ENCODE measurements at places on chromosomes 16 and 17.

GRCh38 chr16:83458612-83459011 is 349.2 kb upstream of the HSBP1 start:
- no peak for DNase-seq

GRCh38 chr17:74554909-74555308 is 9.0 kb upstream of the CD300C start:
- DNase-seq, result no peak

DNA sequence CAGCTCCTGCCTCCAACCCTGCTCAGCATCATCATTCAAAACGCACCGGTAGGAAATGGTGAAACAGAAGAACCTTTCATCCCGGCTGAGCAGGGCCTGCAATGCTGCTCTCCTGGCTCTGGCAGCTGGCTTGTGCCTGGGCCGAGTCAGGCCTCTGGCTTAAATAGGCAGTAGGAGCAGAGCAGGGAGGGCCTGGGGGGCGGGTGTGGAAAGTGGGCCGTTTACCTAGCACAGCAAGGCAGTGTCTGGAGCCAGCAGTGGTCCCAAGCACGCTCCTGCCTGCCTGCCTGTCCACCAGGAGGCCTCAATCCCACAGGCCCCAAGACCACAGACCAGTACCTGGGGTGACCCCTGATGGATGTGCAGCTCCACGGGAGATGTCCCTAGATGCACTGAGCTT is 59.3 kb downstream of the SMPD3 start:
- no peak for DNase-seq

DNA sequence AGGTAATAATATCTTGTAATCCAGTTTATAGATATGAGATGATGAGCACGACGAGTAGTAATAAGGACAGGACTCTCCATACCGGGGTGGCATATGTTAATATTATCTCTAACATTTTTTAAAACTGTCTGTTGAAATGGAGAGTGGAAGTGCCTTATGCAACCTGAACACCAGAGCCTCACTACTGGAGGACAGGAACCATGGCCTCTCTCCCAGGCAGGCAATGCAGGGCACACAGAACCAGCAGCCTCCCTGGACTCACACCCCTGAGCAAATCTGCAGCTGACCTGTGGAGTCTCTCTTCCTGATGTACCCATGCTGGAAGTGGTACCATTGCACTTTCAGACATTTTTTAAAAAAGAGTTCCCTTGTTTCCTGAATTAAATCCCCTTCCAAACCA is 55.2 kb upstream of the ERN1 start:
- DNase-seq, result no peak

GRCh38 chr16:82782715-82783251 is 156.0 kb downstream of the CDH13 start:
- no peak for DNase-seq

DNA sequence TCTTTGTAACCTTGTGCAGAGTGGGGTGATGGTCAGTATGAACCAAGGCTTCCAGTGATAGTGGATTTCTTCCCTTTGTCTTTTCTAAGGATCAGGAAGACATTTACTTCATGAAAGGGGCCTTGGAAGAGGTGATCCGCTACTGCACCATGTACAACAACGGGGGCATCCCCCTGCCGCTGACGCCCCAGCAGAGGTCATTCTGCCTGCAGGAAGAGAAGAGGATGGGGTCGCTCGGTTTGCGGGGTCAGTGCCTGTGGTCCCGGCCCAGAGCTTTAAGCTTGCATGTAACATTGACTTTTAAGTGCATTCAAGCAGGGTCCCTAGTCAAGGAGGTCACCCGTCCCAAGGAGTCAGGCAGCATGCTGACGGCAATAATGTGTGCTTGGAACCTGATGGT is 56.0 kb downstream of the MEAK7 start:
- DNase-seq, result no peak

DNA sequence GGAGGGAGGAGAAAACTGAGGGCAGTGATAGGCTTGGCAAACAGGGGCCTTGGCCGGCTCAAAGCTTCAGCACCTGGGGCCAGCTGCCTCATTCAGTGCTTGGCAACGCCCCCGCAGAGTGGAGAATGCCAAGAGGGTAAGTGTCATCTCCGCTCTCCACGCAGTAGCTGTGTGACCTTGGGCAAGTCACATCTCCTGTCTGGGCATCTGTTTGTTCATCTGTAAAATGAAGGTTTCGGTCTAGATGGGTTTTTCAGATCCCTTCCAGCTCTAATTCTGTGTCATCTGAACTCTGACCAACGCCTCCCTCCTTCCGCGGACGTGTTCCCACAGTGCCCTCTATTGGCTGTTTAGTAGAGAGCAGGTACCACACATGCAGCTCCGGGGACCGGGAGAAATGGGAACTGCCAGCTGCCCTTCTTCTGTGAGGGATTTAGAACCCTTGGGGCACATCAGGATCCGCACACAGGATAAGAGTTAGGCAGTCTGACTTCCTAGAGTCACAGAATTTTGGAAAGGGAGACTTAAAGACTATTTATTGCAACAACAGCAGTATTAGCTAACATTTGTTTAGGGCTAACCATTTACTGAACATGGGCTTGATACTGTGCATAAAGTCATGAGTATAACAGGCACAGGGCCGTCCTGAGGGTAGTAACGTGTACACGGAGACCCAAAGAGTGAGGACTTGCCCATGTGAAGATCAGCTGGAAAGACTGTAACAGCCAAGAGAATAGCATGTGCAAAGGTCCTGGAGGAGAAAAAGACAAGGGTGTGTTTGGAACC is 26.8 kb downstream of the GP2 start:
- no peak for DNase-seq

DNA sequence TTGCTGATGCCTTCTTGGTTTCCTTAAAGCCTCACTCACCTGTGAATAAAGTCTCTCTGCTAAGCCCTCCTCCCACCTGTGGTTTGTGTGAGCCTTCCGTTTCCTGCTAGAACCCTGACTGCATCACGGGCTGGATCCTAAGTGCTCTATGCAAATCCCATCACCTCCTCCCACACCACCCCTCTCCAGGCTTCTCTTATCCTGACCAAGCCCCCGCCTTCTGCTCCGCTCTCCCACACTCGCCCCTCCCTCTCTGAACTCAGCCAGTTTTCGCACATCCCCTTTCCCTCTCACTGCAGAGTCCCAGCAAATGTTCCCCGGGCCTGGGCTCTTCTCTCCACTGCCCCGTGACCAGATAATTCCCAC is 51.8 kb downstream of the PIMREG start:
- no peak for DNase-seq

DNA sequence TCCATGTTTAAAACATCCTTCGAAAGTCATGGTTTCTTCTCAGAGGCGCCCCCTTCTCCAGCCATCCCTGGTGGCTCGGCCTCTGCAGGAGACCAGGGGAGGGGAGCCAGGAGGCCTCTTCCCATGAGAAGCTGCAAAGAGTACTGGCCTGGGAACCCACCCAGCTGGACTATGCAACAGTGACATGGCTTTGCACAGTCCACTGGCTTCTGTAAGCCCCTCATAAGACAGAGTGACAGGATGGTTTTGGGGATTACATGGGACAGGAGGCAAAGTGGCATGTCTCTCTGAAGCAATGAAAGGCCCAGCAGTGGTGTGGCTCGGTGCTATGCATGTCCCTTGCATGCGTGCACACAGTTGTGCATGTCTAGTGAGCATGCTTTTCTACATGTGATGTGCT is 99.5 kb downstream of the C16orf78 start:
- no peak for DNase-seq

DNA sequence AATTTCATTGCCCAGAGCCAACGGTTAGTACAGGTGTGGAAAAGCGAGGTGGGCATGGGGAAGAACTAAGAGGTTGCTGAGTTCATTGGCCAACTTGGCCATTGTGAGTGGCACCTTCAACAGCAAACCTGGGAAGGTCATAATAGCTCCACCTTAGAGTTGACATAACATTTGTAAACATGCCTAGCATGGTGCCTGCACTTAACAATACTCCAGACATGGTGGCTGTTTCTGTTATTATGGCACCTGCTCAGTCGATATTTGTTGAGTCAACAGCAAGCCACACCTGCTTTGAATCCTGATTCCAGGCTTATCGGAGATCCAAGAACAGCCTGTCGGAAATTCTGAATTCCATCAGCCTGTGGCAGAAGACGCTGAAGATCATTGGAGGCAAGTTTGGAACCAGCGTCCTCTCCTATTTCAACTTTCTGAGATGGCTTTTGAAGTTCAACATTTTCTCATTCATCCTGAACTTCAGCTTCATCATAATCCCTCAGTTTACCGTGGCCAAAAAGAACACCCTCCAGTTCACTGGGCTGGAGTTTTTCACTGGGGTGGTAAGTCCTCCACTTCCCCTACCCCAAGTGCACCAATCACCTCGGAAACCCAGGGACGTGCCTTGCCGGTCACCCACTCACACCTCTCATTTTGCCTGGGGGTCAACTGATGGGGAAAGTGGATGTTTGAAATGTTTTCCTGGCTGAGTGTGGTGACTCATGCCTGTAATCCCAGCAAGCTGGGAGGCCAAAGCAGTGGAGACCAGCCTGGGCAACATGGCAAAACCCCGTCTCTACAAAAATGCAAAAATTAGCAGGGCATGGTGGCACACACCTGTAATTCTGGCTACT is 46.0 kb downstream of the TMC5 start:
- no peak for DNase-seq

DNA sequence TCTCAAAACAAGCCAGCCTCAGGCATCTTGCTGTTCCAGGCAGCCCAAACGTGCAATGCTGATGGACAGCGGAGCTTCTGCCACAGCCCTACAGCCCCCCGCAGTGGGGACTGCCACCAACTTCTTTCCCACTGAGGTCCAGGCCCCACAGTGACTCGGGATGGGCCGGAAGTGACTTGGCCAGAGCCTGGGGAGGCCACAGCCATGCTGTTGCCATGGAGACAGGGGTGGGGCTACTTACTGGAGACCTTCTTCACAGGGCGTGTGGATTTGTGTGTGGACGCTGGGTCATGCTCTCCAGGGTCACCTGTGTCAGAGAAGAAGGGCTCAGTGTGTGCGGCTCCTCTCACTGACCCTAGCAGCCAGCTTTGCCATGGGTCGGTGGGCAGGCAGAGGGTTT is 15.0 kb downstream of the TRIM25 start:
- DNase-seq, result no peak

DNA sequence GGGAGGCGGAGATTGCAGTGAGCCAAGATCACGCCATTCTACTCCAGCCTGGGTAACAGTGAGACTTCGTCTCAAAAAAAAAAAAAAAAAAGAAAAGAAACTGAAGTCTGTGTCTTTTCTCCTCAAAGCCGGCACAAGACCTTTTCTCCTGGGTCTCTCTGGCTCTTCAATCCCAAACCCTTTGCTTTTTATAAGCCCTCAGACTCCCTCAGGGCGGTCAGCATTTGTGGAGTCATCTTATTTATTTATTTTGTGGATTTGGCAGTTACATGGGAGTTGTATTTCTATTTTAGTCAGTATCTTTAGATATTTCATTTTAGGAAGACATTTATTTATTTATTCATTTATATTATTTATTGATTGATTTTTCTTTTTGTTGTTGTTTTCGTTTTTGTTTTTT is 57.7 kb upstream of the MAP3K14 start:
- no peak for DNase-seq

GRCh38 chr17:57080718-57081117 is 4.3 kb upstream of the AKAP1 start:
- DNase-seq, result no peak

DNA sequence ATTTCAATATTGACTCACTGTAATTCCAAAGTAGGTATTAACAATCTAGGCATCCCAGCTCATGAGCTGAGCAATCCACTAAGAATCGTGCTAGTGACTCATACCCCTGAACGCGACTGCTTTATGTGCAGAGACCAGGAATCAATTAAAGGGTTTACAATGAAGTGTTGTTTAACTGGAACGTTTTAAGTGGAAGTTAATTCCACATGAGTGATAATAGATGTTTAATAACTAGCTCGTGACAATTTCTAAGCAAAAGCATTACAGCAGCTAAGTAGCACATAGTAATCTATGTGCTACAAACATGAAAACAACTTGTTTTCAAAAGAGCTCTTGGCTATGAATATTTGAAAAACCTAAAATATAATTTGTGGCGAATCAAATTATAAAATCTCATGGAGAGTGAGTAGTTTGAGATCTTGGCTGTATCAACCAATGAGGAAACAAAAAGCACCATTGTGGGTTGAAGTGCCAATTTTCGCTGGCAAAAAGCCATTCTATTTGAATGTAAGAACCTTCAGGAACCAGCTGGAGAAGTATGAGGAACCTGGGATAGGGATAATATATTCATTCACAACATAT is 9.4 kb downstream of the GJC1 start:
- no peak for DNase-seq

GRCh38 chr16:85936816-85937215 is 37.9 kb downstream of the IRF8 start:
- no peak for DNase-seq

DNA sequence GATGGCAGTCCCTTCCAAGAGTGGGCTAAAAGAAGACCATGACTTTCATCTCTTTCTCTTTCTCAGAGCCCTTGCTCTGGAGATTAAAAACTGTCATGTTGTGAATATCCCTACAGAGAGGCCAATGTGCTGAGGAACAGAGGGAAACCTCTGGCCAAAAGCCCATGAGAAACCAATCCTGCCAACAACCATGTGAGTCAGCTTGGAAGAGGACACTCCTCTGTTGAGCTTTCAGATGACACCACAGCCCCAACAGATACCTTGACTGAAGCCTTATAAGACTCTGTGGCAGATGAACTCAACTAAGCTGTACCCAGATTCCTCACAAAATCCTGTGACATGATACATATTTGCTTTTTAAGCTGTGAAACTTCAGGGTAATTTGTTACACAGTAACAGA is 19.6 kb downstream of the CPPED1 start:
- DNase-seq, result no peak

- DNase-seq, result no peak
Observed at GRCh38 chr17:60864708-60865005, 187.0 kb downstream of the BCAS3 start.

DNA sequence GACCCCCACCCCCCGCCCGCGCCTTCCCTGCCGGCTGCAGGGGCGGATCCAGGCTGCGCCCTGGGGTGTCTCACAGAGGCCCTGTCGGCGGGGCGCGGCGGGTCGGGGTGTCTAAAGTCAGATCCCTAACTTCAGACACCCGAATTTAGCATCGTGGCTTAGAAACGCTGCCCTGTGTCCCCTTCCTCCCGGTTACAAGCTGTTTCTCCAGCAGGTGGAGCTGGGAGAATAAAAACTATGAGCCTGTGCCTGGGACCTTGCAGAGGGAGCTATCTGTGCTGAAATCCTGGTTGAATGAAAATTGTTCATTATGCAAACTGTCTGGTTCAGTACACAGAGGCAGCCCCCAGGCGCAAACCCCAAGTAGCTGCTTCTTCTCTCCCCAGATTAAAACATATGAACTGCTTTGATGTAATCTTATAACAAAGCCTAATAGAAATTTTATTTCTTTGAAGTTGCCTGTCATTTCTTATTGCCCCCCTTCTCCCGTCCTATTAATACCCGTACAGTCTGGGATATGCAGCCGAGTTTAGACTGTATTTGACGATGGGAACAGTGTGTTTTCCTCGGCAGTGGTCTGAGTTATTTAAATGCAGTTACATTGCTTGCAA is 79.0 kb downstream of the RPA1 start:
- no peak for DNase-seq
